Activated CD4-positive, alpha-beta memory T cell treated with anti-CD3 and anti-CD28 coated beads for 36 hours (primary cell): ENCODE measurements at places on chromosomes 7 and 10. TPM values are rescaled to one million over a fixed set of nuclear protein-coding genes. Genes with fewer than 3 reads are reported as not detected.
A peak's percentile ranks its signal among the peaks of the same experiment; 100 is the strongest.

Gene BAG3
- total RNA-seq, result 28.1 TPM

DNA sequence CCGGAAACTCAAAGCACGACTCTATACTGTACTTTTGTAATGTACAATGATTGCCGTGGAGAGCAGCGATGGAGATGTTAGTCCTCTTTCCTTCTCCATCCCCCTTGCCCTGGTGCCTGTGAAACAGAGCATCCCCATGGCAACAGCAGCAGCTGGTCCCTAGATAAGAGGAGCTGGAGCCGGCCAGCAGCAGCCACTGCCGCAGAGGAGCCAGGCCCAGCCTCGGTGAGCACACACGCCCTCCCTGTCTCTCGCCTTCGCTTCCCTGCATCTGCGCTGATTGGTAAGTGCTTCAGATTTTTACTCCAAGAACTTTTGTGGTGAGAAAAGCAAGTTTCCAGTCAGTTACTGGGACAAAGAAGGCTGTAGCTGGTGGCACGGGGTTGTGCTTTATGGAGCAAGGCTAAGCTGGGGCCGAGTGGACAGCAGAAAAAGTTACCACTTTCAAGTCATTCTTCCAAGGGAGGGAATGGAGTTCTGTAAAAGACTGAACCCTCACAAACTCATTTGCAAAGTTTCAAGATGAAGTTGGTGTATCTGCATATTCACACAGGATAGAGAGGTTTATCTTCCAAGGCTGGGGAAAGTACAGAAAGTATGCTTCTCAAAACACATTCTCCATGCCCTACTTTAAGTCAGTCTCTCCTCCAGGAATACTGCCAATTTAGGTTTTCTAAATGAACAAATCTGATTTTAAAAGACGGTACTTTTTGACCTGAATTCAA, at the start of gene PPP1R17:
PPP1R17 (plus strand) TSS at position 192 of the 725 bp plus-strand sequence. CDS start 5,227 bp downstream, outside the sequence.
- DNase-seq, result no peak

- peak; percentile 81 for DNase-seq
Observed at GRCh38 chr10:27242951-27243551, 2.5 kb upstream of the ACBD5 start.

- DNase-seq, result no peak
Observed at GRCh38 chr7:66640802-66641525, 12.3 kb downstream of the KCTD7 start.

GRCh38 chr10:97204826-97205679, 19.3 kb upstream of the SLIT1 start:
- DNase-seq, result no peak

DNA sequence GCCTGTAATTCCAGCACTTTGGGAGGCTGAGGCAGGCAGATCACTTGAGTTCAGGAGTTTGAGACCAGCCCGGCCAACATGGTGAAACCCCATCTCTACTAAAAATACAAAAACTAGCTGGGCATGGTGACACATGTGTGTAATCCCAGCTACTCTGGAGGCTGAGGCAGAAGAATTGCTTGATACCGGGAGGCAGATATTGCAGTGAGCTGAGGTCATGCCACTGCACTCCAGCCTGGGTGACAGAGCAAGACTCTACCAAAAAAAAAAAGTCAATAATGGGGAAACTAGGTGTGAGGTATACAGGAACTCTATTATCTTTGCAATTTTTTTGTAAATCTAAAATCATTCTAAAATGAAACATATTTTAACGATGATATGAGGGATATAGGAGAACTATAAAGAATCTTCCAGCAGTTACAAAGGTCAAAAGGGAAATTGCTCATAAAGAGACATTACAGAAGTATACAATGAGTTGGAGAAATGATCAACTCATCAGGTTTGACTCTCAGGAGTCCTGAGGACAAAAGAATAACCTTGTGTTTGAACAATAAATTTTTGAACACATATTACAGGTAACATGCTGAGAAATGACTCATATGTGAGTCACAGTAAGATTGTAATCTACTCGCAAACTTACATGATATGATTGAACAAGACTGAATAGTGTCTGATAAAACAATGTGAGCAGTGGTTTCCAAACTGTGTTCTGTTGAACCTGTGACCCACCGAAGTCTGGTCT, 272.6 kb downstream of the FGFR2 start:
- DNase-seq, result no peak

Gene SEPTIN14
- total RNA-seq, result not detected

Gene PLAU
- total RNA-seq, result 0.73 TPM

- peak; percentile 9 for DNase-seq
Observed at GRCh38 chr7:95527033-95527775, 41.5 kb downstream of the ASB4 start.

DNA sequence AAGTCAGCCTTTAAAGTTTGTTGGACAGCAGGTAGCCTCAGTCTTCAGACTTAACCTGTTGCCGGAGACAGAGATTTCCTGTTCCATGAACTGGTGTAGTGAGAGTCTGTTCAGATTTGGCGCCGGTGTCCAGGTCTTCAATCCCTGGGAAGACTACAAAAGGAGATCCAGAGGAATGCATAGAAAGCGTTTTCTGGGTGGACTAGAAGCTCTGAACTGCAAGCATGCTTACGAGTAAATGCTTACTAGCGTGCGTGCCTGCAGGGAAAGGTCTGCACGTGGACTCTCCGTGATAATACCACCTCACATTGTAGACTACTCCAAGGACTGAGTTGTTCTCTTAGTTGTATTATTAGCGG, 878 bp downstream of the GLRX3 start:
- DNase-seq, result no peak

DNA sequence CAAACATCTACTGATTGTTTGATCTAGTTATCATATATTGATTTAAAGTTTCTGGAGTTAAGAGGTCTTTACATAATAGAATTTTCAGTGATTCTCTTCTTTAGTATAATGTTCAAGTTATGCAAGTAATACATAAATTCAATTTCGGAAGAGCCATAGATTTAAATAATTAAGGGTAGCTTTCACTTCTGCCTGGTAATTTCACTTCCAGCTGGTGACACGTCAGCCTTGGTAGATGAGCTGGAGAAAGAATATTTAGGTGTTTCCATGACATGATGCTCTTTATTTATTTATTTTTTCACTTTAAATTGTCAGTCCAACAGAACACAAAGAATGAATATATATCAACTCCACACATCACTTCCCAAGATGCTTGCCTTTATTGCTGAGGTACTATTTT, 5.2 kb upstream of the OTUD1 start:
- DNase-seq, result no peak

DNA sequence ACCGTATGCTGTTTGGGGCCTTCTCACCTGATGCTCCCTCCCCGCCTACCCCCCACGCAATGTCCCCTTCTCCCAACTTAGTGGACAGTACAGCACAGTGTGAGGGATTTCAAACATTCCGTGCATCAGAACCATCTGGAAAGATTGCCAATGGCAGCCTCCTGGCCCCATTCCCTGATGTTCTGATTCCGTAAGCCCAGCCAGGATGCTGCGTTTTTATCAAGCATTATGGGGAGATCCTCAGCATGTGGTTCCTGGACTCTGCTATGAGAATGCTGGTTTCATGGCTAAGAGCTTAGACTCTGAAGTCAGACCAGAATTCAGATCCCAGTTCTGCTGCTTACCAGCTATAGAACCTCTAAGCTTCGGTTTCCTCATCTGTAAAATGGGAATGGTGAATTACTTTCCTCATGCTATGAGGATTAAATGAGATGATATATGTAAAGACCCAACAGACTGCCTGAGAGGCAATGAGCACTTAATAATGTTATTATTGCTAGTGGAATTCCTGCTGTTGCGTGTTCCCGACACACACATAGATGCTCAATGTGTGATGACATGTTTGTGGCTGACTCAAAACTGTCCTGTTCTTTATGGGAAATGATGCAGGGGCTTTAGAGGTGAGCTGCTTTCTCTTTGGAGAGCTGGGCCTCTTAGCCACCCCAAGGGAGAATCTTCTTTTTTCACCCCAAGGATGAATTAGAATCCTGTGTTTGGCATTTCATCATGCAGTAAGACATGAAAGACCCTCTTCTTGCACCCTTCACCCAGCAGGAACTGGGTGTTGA, 60.8 kb upstream of the SMNDC1 start:
- peak; percentile 45 for DNase-seq

Gene HPS1
- total RNA-seq, result 44.3 TPM

GRCh38 chr10:108167766-108168165, 1003.3 kb upstream of the SORCS1 start:
- DNase-seq, result no peak

Gene ADGRA1
- total RNA-seq, result not detected

- no peak for DNase-seq
Observed at GRCh38 chr10:14050598-14050997, 280.1 kb downstream of the FRMD4A start.

Gene SPDYE11
- not detected for total RNA-seq

DNA sequence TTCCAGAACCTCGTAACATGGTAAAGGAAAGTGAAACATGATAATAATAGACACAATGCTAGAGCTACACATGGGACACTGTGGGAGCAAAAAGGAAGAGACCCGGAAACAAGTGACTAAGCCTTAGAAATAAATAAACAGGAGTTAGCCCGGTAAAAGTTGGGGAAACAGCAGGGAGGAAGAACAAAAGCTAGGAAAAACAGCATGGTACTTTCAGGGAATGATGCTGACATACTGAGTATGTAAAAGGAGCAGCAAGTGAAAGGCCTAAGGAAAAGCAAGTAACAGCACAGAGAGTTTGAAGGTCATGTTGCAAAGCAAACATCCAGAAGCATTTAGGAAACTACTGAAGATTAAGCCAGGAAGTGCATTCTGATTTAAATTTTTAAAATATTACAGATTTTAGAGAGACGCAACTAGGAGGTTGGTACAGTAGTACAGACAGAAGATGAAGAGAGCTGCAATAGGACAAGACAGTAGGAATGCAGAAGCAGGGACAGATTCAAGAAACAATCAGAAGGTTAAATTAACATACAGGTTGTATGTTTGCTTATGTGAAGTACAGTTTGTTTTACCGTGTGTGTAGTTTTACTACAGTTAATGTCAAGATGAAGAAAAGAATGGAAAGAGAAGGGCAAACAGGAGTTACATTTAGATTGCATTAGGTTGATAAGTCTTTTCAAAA, 63.7 kb downstream of the ARHGAP12 start:
- DNase-seq, result no peak

DNA sequence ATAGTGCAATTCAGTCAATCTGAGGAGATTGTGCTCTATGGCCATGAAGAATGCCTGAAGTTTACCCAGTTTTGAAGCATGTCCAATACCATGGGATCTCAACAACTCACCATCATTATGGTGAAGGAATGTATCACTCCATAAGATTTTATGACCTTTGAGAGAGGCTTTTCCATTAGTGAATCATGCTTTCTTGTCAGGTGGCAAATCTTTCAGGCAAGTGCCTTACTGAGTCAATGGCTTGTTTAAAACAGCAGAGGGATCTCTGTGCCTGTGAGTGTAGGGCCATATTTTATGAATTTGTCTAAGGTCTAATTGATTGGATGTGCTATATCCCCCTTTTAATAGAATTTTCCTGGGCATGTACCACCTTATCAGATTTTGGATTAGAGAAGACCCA, 131.5 kb downstream of the CCDC7 start:
- DNase-seq, result no peak
